ENCODE measurements at places on chromosomes 11 and 22. TPM values are rescaled to one million over a fixed set of nuclear protein-coding genes. Genes with fewer than 3 reads are reported as not detected.

GRCh38 chr11:65357856-65358356 lies 3.4 kb downstream of the TIGD3 start:
- H3K36me3 ChIP-seq, result no peaks in the 10 kb centered on the region
- H3K4me1 ChIP-seq, result peaks cover 15% of the 10 kb centered on the region
- H3K27me3 ChIP-seq, result no peaks in the 10 kb centered on the region
- H3K27ac ChIP-seq, result no peak overlapping the region
- no peak for DNase-seq

DNA sequence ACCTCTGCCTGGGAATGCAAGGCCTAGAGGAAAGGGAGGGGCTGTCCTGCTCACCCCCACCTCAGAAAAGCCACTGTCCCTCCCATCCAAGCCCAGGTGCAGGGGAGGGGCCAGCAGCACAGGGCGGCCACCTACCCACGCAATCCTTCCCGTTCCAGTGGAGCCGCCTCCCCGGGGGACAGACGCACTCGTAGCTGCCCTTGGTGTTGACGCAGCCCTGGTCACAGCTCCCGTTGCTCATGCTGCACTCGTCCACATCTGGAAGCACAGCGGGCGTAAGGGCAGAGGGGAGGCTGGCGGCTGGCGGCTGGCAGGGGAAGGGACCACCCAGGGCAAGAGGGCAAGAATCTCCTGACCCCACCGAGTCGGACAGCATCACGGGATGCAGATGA lies 40.3 kb upstream of the TTLL12 start:
- no peak overlapping the region for H3K4me3 ChIP-seq
- H3K4me1 ChIP-seq, result peaks cover 2% of the 10 kb centered on the region
- no peak for DNase-seq
- no peaks in the 10 kb centered on the region for H3K36me3 ChIP-seq

DNA sequence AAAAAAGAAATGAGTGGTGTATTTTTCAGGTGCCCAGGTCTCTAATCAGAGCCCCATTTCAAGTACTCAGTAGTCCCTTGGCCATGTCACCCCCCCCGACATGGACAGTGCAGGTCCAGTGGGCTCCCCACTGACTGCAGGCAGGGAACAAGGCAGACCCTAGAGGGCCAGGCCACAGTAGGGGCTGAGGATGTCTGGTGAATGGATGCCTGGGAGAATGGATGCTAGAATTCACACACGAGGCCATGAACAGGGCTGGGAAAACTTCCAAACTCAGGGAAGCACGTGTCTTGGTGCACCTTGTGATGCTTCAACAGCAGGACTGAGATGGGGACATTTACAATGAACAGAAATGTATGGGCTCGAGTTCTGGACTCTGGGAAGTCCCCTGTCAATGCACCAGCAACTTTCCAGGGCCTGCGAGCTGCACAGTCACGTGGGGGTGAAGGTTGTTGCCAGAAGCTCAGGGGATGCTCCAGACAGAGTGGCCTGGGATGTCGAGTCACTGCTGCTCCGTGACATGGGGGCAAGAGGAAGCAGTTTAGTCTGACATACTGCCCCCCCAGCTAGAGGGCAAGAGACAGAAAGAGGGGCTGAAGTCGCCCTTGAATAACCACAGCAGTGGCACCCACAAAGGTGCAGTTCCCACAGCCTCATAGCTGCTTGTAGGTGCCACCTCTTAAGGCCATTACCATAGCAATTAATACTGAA lies 3.1 kb downstream of the APOBEC3G start:
- no peak for DNase-seq
- peaks cover 2% of the 10 kb centered on the region for H3K36me3 ChIP-seq
- no peaks in the 10 kb centered on the region for H3K27me3 ChIP-seq
- no peak overlapping the region for H3K27ac ChIP-seq
- H3K4me3 ChIP-seq, result no peak overlapping the region

The PLAAT4 gene
- 16.1 TPM for total RNA-seq

DNA sequence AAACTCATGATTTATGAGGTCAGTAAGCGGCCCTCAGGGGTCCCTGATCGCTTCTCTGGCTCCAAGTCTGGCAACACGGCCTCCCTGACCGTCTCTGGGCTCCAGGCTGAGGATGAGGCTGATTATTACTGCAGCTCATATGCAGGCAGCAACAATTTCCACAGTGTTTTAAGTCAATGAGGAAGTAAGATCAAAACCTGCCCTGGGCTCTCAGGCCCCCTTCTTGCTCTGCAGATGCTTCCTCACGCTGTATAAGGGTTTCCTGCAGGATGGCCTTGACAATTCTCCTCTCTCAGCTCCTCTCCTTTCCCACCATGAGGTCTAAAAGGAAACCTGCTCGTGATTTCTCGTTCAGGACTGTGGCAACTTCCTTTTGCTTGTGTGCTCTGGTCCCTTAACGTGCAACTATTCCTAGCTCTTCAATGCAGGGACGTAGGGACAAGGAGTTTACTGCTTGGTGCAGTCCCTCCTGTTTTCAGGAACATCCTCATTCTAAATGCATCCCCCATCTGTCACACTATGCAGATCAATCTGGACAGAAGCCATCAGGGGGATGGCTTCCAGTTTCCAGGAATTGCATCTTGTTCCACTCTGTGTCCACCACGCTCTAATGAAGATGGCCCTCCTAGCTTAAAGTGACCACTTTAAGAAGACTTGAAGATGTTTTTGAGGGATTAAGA lies 64.3 kb upstream of the IGLL5 start:
- no peak overlapping the region for H3K27ac ChIP-seq
- H3K4me3 ChIP-seq, result no peak overlapping the region
- no peak for DNase-seq
- peaks cover 58% of the 10 kb centered on the region for H3K4me1 ChIP-seq
- H3K36me3 ChIP-seq, result no peaks in the 10 kb centered on the region

GRCh38 chr11:12840871-12841660 lies 166.8 kb downstream of the TEAD1 start:
- H3K4me3 ChIP-seq, result no peak overlapping the region
- peaks cover 13% of the 10 kb centered on the region for H3K27me3 ChIP-seq
- DNase-seq, result no peak
- peaks cover 12% of the 10 kb centered on the region for H3K4me1 ChIP-seq
- H3K36me3 ChIP-seq, result no peaks in the 10 kb centered on the region

- no peak overlapping the region for H3K27ac ChIP-seq
- H3K36me3 ChIP-seq, result no peaks in the 10 kb centered on the region
- no peak for DNase-seq
- H3K4me3 ChIP-seq, result no peak overlapping the region
- peaks cover 10% of the 10 kb centered on the region for H3K27me3 ChIP-seq
- H3K4me1 ChIP-seq, result no peaks in the 10 kb centered on the region
These were observed 601.3 kb downstream of the BUD13 start for GRCh38 chr11:116171271-116172140.

DNA sequence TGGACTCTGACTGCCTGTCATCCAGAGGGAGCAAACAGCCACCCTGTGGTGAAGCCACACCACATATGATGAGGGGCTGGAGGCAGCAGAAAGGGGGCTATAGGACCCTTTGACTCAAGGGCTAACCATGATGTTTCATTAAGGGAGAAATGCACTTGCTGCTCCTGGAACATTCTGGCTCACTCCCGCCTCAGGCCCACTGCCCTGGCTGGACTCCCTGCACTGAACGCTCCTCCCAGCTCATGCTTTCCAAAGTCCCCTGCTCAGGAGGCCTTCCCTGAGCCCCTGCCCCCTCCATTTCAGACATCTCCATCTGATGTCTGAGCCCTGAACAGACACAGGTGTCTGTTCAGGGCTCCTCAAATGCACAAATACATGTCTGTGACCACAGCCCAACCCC lies 69.1 kb downstream of the CDKN1C start:
- no peak for DNase-seq
- H3K27me3 ChIP-seq, result no peaks in the 10 kb centered on the region
- no peak overlapping the region for H3K4me3 ChIP-seq
- H3K27ac ChIP-seq, result no peak overlapping the region

The HEPN1 gene
- not detected for total RNA-seq

- H3K27ac ChIP-seq, result no peak overlapping the region
- H3K36me3 ChIP-seq, result no peaks in the 10 kb centered on the region
- H3K4me1 ChIP-seq, result no peaks in the 10 kb centered on the region
- no peak overlapping the region for H3K4me3 ChIP-seq
- peaks cover 8% of the 10 kb centered on the region for H3K27me3 ChIP-seq
- no peak for DNase-seq
These were observed 30.9 kb upstream of the CSNK1E start for GRCh38 chr22:38347944-38348750.

DNA sequence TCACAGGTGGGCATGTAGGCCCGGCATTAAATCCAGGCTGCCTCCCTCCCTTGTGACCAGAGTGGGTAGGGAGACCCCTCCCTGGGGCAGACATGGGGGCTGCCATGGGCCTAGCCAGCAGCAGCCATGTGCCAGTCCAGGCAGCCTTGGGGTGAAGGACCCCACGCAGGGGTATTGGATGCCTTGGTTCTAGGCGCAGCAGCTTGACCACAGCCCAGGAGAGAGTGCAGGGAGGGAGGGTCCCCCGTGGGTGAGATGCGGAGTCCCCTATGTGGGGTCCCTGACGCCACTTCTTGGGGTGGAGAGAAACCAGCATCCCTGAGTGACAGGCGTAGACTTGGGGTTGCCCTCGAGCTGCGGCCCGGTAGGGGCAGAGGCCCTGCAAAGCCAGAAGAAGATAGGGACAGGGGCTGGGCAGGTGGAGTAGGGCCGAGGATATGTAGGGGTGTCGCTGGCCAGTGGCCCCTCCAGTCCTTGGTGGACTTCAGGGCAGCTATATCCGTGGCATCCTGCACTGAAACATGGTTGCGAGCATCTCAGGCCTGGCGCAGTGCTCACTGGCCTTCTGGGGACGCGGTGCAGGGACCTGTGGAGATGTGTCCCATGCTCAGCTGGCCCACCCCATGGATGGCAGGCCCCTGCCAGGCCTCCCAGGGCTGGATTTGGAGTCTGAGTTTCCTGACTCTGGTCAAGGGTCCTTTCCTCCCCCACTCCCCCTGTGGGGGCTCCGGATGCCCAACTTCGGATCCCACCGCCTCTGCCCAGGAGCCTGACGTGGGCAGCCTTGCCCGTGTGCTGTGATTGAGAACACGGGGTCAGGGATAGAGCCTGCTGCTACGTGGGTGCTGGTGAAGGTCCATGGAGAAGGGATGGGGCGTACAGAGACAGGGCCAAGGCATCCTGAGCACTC lies 1179.8 kb downstream of the BRD1 start:
- DNase-seq, result no peak
- H3K36me3 ChIP-seq, result no peaks in the 10 kb centered on the region
- no peak overlapping the region for H3K4me3 ChIP-seq
- no peaks in the 10 kb centered on the region for H3K4me1 ChIP-seq
- H3K27ac ChIP-seq, result no peak overlapping the region

GRCh38 chr11:9581556-9582161 lies 8.2 kb downstream of the WEE1 start:
- peaks cover 12% of the 10 kb centered on the region for H3K4me1 ChIP-seq
- DNase-seq, result no peak
- H3K4me3 ChIP-seq, result no peak overlapping the region
- no peak overlapping the region for H3K27ac ChIP-seq
- H3K27me3 ChIP-seq, result no peaks in the 10 kb centered on the region

- no peaks in the 10 kb centered on the region for H3K36me3 ChIP-seq
- peaks cover 16% of the 10 kb centered on the region for H3K27me3 ChIP-seq
- no peak overlapping the region for H3K27ac ChIP-seq
- peaks cover 12% of the 10 kb centered on the region for H3K4me1 ChIP-seq
- DNase-seq, result no peak
These were observed 2.6 kb upstream of the NPTXR start for GRCh38 chr22:38846412-38846811.

- no peaks in the 10 kb centered on the region for H3K36me3 ChIP-seq
- no peaks in the 10 kb centered on the region for H3K4me1 ChIP-seq
- H3K27me3 ChIP-seq, result peaks cover 6% of the 10 kb centered on the region
- H3K4me3 ChIP-seq, result no peak overlapping the region
- H3K27ac ChIP-seq, result no peak overlapping the region
These were observed 171.5 kb upstream of the SYT13 start for GRCh38 chr11:45457649-45458048.

The SLN gene
- total RNA-seq, result not detected

The TRIM48 gene
- total RNA-seq, result not detected

- no peak for DNase-seq
- peaks cover 43% of the 10 kb centered on the region for H3K4me1 ChIP-seq
- H3K36me3 ChIP-seq, result no peaks in the 10 kb centered on the region
- peaks cover 26% of the 10 kb centered on the region for H3K27me3 ChIP-seq
- H3K27ac ChIP-seq, result no peak overlapping the region
These were observed 30.7 kb downstream of the EHF start for GRCh38 chr11:34651551-34651950.

GRCh38 chr11:70487160-70487559 lies 88.8 kb downstream of the CTTN start:
- H3K36me3 ChIP-seq, result no peaks in the 10 kb centered on the region
- H3K27me3 ChIP-seq, result no peaks in the 10 kb centered on the region
- DNase-seq, result no peak
- H3K27ac ChIP-seq, result no peak overlapping the region

The TRIM6 gene
- 2.1 TPM for total RNA-seq

All from activated naive CD4-positive, alpha-beta T cell treated with anti-CD3 and anti-CD28 coated beads for 36 hours (primary cell).